Fibroblast of the aortic adventitia (primary cell): ENCODE measurements at places on chromosomes 11 and 22. TPM values are rescaled to one million over a fixed set of nuclear protein-coding genes. Genes with fewer than 3 reads are reported as not detected.

The OR52B4 gene
- not detected in 2 replicates for total RNA-seq

The RSF1 gene
- 44.5 and 293 TPM in 2 replicates for total RNA-seq

The SULT4A1 gene
- 0.49 TPM in 1 of 2 replicates, not detected in the other for total RNA-seq

- no peak for DNase-seq
These were observed 13.2 kb downstream of the PHLDB1 start for GRCh38 chr11:118620529-118621070.

- no peak for DNase-seq
These were observed 4.6 kb downstream of the ST14 start for GRCh38 chr11:130164221-130164570.

GRCh38 chr11:86930957-86931547 lies 24.1 kb downstream of the FZD4 start:
- DNase-seq: peak; percentile 71

DNA sequence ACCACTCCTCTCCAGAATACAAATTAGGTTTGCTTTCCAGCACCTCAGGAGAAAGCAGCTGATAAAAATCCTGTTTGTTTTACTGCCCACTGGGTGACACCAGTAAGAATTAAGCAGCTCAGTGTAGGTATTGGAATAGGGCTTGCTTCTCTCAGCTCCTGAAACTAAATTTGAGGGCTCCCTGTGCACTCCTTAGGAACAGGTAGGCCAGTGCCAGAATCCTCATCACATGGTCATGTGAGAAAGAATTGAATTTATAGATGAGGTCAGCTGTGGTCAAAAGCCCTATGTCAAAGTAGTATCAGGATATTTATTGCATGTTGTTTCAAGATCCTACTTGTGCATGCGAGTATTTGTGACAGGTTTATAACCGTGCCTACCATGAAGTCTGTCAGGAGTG lies 1.0 kb downstream of the PRSS23 start:
- peak; percentile 30 for DNase-seq

DNA sequence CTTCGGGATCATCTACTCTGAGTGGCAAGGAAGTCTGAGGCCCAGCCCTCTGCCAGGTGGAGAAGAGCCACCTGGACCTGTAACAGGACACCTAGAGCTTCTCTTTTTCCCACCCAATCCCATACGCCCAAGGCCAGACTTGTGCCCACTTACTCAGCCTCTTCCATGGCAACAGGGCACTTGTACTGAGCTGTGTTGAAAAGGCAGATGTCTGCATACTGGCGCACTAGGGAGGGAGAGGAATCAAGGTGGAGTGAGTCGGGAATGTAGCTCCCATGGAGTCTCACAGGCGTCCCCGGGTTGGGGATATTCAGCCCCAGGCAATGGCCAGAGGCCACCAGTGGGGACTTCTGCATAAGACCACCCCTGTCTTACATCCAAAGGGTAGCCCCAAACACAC lies 36.1 kb downstream of the TPBGL start:
- DNase-seq: no peak

GRCh38 chr11:75814363-75814676 lies 690 bp upstream of the UVRAG start:
- DNase-seq: no peak

DNA sequence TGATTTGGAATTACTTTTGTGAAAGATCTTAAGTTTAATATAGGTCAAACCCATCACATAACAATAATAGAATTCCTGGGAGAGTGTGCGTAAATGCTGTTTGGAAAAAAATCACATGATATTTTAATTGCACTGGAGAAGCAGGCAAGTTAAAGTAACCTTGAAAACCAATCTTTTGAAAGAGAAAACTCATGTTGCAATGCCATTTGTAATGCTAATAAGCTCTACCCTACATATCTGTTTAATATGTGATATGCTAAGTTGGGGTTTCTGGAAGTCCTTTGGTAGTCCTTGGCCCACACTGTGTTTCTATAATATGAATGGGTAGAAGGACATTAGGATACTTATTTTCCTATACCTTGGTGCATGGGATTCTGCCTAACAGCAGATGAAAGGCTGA lies 370.4 kb downstream of the DDX10 start:
- no peak for DNase-seq

- DNase-seq: no peak
These were observed 73.0 kb upstream of the VPREB1 start for GRCh38 chr22:22171357-22172218.
